ENCODE measurements at places on chromosomes 11 and 22.

DNA sequence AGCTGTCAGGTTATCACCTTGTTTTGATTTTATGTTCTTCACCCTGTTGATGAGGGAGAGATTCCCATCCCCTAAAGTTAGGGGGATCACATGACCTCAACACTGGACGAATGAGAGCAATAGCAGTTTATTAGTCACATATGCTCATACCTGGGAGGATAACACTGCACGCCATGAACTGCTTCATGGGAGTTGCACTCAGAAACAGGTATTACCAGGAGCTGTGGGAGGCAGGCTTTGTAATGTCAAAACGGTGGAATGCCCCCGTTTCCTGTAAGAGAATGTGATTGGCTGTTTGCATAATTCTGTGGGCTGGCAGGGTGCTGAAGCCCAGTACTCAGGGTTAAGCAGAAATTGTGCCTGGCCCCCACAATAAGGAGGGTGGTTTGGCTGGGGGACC lies 3.2 kb upstream of the THY1 start:
- no peak for DNase-seq

GRCh38 chr11:94183886-94184264 lies 55.2 kb downstream of the PANX1 start:
- DNase-seq = peak; percentile 10

GRCh38 chr22:33656808-33657628 lies 263.3 kb downstream of the LARGE1 start:
- DNase-seq = no peak

- DNase-seq = no peak
Observed at GRCh38 chr22:20652582-20652981, 121.3 kb upstream of the SERPIND1 start.

DNA sequence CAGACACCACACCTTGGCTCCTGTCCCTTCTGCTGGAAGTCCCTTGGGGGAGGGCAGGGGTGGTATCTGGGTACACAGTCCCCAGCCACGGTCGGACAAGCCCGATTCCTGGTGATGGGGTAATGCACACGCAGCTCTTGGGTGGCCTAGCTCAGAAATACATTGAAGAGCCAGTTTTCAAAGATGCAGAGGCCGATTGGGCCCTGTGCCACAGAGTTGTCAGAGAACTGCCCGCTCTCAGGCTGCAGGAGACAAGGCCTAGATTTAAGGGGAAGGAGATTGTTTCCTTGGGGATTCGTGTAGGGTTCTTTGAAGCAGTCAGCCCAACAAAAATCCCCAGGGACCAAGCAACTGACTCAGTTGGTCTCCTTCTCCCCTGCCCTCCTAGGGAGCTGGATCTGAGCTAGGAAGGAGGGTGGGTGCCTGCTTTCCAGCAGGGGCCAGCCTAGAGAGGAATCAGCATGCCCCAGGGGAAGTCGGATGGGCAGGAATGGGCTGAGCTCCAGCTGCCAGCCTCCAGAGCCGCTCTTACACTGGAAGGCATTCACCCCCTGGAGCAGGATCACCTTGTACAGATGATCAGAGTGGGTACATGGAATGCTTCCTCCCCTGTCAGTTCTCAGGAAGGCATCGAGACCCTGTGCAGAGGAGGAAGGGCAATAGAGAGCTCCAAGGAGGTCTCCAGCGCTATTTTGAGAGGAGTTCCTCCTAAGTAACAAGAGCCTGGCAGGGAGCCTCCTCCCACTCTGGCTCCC lies 3.3 kb upstream of the SCN4B start:
- DNase-seq = no peak

DNA sequence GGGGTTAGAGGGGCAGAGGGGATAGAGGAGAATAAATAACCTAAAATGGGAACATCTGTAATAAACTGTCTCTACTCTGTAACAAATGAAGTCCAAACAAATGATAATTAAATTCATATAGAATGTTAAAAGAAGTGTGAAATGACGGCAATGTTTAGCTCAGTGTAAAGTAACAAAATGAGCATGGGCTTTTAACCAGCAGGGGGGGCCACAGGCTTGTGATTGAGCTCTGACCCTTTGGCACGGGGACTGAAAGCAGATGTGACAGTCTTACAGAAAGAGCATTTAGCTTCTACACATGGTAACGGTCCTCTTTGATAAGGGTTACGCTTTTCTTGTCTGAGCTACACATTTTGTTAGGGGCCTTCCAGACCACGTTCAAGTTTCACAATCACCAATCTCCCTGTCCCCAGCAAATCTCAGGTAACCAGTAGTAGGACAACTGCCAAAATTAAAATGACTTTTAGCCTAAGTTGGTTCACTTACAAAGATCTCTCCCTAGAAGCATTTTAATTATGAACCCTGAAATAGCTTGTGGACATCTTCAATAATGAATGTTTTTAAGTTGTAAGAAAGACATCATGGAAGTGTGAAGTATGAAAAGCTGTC lies 262.5 kb downstream of the DCDC1 start:
- peak; percentile 28 for DNase-seq

DNA sequence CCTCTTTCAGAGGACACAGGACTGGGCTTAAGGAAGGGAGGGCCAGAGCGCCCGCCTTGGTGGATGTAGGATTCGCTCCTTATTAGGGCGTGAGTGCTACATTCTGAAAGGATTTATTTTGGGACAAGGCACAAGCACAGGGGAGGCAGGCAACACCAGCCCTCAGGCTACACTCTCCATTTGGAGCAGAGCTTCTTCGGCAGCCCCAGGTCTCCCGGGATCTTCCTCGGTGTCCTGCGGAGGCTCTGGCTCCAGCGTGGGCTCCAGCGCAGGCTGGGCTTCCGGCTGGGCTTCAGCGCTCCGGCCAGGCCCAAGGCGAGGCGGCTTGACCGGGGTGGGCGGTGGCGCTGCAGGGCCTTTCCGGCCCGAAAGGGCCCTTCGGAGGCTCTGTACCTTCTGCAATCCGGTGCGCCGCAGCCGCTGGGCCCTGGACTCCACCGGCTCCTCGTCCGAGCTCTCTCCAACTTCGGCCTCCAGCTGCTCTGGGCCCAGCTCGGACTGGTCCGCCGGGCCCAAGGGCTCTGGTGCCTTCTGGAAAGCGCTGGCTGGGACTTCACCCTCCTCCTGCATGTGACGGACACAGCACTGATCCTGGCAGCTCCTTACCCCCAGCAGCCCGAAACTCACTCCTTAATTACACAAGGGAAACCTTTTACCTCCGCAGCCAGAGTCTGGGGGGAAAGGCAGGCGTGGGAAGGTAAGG lies 1.1 kb downstream of the CAVIN3 start:
- no peak for DNase-seq

DNA sequence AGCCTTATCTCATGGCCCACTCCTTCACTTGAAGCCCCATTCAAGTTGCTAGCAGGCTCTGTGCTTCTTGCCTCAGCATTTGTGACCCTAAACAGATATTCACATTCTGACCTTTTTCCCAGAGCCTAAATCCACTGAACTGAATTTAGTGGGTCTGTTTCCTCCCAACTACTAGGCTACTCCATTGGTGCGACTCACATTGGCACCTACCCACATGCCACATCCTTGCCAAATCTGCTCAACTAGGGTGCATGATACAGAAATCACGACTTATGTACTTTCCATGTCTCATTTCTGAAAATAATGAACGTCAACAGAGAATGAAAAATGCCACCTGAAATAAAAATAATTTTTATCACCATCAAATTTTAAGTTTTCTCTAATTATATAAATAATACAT lies 8.4 kb upstream of the MMP12 start:
- no peak for DNase-seq

DNA sequence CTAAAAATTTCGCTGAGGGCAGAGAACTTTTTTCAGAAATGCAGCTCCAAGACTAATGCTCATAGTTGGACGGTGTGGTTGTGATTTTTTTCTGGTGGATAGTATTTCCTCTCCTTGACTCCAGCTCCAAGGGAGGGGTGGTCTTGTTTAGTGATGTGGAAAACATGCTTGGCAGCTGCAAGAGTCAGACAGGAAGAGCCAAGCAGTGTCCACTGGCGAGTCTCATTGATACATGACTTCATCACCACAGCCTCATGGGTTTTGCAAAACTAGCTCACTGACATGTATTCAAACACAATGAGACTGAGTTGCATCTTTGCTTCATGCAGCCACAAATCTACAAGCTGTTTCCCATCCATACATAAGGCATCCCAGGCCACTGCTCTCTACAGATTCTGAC lies 7.3 kb upstream of the KCNJ1 start:
- DNase-seq = no peak

DNA sequence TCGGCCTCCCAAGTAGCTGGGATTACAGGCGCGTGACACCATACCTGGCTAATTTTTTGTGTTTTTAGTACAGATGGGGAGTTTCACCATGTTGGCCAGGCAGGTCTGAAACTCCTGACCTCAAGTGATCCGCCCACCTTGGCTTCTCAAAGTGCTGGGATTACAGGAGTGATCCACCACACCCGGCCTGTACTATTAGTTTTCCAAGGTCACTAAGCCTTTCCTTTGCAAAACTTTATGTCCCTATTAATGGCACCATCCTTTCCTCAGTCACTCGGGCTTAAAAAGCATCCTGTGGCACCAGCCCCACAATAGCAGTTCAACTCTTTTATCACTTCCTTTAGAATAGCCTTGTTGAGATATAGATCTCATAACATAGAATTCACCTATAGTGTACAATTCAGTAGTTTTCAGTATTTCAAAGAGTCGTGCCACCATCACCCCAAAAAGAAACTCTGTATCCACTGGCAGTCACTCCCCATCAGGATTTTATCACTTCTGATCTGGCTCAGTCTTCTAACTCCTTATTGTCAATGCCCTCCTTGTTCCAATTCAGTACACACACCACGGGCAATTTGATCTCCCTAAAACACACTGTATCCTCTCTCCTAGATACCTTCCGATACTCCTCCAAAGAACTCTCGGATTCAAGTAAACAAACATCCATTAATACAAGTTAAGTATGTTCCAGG lies 921 bp upstream of the BCL2L13 start:
- no peak for DNase-seq

GRCh38 chr22:36840106-36840505 lies 20.7 kb upstream of the NCF4 start:
- no peak for DNase-seq

GRCh38 chr11:399731-400211 lies 5.8 kb downstream of the PKP3 start:
- DNase-seq = no peak

DNA sequence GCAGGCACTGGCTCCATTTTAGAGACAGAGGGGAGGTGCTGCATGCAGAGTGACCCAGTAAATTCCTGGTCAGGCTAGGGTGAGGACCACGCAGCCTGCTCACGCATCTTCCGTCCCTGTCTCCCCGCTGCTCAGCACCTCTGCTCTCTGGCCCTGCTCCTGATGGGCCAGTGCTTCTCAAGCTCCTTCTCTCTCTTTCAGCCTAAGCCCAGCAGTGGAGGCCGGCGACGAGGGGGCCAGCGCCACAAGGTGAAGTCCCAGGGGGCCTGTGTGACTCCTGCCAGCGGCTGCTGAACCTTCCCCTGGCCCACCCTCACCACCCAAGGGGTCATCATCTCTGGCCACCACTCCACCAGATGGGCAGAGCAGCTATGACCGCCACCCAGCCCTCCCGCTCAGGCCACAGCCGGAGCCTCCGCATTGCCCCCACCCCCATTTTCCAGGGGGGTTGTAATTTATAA lies 24.7 kb downstream of the GTPBP1 start:
- DNase-seq = no peak

DNA sequence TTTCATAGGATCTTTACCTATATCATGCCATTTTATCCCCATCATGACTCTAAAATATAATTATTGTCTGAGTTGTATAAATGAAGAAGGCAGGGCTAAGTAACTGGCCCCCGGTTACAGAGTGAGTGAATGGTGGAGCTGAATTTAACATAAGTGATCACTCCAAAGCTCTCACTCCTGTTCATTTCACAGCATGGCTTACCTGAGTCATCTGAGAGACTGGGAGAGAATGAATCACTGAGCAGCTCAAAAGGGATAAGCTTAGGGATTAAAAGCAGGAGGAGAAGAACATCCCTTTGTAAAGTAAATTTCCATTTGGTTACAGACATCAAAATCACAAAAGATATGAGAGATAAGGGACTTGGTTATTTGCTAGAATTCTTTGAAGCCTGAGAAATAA lies 294.0 kb upstream of the CTSC start:
- no peak for DNase-seq

DNA sequence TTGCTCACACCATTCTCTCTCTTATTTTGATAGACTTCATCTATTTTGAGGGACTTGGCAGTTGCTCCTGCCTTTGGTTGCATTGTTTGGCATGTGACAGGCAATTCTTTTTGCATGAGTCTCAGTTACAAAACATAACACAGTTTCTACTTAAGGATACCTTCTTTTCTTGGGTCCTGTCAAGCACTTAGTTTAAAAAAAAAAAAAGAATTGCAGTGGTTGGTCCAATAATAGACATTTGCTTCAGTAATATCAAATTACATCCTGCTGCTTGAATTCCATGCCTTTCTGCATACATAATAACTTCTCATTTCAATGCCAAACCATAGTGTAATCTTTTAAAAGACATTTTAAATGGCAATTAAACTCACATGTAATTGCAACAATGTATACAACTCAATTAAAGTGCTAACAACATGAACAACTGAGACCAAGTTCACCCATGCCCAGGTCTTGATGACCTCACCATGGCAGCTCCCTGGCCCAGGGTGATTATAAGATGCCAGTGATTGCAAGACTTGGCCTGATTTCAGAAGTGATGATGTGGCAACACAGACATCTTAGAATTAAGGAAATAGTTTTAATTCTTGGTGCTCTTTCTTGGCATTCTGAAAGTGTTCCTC lies 32.2 kb upstream of the PLET1 start:
- DNase-seq = no peak

DNA sequence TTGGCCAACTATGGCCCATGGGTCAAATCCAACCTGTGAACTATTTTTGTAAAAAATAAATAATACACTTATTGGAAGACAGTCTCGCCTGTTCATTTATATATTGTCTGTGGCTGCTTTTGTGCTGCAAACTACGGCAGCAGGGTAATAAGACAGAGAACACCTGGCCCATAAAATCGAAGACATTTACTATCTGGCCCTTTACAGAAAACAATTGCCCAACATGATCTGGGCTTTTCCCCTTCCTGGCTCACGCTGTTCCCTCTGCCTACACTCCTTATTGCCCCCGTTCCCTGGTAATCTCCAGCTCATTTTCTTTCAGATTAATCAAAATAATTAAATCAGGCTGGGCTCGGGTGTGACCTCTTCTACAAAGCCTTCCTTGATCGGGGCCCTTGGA lies 5.6 kb downstream of the PLAAT2 start:
- no peak for DNase-seq

- DNase-seq = no peak
Observed at GRCh38 chr11:31092638-31093037, 276.9 kb downstream of the DCDC1 start.
